ENCODE measurements at places on chromosomes 3 and 15.

DNA sequence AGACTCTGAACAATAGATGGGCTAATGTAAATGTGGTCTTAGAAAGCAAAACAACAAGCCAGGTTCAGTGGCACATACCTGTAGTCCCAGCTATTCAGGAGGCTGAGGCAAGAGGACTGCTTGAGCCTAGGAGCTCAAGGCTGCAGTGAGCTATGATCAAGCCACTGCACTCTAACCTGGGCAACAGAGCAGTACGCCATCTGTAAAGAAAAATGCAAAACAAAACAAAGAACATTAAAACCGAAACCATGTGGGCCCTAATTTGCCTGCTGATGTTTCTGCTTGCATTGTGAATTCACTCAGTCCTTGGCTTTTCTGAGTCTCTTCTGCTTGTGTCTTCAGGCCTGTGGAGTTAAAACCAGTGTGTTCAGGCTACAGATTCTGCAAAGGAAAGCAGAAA, 56.7 kb downstream of the CCNL1 start:
- DNase-seq, result peak; percentile 31

GRCh38 chr3:172029425-172030098, 9.8 kb upstream of the FNDC3B start:
- no peak for DNase-seq

DNA sequence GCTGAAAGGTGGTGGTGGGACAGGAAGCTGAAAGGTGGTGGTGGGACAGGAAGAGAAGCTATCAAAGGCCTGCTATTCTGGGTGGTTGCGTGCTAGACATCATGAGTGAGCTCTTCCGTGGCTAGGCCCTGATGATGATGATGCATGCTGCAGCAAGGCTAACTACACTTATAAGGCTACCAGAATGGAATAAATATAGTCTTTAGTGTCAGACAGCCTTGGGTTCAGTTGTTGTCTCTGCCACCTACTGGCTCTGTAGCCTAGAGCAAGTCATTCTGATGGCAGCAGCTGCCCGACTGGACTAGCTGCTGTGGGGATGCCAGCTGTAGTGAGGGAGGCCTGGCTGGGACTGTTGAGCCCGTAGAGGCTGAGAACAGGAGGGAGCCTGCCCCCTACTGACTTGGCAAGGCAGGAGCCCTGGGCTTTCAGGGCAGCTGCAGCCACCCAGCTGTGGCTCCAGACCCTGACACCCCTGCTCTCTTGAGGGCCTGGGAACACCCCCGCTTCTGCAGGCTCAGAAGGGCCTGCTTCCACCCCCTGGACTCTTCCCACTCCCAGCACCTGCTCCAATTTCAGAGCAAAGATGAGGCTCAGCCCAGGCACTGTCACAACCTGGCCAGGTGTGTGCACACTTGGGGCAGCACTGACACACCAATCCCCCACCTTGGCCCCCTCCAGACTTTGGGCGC, 21.4 kb upstream of the ZBED2 start:
- no peak for DNase-seq

DNA sequence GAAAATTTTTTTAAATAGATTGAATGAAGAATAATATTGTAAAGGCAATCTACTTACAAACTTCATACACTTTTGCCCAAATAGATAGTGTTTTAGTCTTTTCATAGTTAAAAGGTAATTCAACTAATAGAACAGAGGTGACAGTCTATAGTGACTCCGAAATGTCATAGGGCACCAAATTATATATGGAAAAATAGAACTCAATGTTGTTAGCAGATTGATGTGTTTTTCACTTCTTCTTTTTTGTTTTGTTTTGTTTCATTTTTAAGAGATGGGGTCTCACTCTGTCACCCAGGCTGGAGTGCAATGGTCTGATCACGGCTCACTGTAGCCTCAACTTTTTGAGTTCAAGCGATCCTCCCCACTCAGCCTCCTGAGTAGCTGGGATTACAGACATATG, 721 bp downstream of the CSTA start:
- DNase-seq, result no peak

- no peak for DNase-seq
These were observed 3.6 kb downstream of the PXK start for GRCh38 chr3:58336135-58336882.

DNA sequence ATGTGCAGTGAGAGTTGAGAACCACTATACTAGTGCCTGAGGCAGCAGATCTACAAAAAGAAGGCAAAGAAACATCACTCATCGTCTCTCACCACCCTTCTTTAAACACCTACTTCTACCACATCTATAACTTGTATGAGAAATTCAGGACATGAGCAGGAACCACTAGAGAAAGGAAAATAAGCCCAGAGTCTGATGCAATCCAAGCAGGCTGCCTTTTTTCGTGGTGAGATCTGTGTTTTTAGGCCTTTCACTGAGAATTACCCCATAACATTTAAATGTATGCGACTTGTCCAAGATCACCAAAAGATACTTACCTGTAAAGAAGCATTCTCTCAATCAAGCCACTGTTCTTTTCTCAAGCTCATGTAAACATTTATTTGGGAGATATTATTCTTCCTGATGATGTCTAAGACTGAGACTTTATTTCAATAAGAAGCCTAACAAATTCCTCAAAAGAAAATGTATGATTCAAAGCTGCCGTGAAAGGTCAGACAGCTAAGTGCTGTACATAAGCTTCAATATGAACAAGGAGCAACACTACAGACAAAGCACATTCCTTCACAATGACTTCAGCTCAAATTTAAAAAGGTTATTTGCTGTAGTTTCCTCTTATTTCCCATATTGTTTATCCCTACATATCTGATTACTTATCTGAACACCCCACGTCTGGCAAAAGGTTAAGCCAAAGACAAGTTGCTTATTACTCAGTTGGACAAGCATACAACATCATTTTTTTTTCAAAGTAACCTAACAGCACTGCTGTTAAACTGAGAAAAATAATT, 16.5 kb downstream of the SPICE1 start:
- DNase-seq, result no peak

DNA sequence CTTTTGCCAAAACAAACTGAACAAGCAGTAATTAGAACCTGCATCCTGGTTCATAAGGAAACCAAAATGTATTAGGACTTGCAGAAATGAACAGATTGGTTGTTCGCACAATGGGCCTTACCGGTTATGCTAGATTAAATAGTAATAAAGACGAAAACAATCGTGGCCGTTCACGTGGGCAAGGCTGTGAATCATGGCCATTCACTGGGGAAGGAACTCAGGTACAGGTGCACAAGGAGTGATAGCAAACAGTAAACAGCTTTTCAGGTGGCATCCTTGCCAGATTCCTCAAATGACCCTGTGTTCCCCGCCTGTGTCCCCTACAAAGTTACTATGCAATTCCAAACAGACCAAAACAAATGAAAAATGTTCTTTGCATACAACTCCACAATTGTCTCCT, 8.2 kb downstream of the LRIG1 start:
- no peak for DNase-seq

Data from GM12892 (cell line).